ENCODE measurements at places on chromosomes 2 and 18.
A peak's percentile ranks its signal among the peaks of the same experiment; 100 is the strongest.

DNA sequence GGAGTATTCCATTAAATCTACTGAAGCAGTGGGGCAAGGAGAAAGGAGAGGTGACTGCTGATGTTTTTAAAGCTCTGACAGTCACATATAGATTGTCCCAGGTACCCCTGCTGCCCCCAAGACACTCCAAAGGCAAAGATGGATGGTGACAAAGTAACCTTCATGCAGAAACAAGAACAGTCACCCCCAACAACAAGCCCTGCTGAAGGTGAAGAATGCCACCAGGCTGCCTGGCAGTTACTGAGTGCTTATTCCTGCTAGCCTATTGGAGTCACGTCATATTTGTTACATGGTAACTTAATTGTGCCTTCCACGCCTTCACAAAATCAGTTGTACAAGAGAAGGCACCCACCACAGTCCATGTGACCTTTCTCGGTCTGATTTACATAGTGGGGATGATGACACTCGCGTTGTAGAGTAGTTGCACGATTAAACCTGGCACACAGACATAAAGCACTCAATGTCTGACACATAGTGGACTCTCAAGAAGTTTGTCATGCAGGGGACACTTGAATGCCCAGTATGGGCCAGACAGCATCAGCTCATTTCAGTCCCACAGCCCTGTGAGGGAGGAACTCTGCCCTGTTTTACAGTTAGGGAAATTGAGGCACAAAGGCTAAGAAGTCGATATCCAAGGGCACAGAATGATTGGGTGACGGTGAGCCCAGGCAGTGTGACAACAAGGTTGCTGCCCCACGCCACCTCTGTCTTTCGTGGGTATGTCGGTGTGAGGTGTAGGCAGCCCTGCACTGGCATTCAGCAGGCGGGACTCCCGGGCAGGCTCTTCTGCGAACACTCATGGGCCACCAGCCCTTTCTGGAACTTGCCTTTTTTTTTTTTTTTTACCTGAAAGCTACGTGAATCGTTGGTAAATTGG lies 62.7 kb downstream of the ZCCHC2 start:
- peak; percentile 75 for DNase-seq

GRCh38 chr2:205787761-205788160 lies 105.5 kb downstream of the NRP2 start:
- no peak for DNase-seq

DNA sequence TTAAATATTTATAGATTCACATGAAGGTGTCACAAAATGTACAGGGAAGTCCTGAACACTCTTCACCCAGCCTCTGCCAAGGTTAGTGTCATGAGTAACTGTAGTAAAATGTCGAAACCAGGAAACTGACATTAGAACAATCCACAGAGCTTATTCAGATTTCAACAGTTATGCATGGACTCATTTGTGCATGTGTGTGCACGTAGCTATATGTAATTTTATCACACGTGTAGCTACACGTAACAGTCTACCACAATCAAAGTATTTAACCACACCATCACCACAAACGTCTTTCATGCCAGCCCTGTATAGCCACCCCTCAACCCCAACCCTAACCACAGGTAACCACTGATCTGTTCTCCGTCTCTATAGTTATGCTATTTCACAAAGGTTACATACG lies 211.7 kb upstream of the REV1 start:
- DNase-seq, result no peak

- DNase-seq, result no peak
Measured at GRCh38 chr2:127410871-127411652, 7.2 kb upstream of the PROC start.

DNA sequence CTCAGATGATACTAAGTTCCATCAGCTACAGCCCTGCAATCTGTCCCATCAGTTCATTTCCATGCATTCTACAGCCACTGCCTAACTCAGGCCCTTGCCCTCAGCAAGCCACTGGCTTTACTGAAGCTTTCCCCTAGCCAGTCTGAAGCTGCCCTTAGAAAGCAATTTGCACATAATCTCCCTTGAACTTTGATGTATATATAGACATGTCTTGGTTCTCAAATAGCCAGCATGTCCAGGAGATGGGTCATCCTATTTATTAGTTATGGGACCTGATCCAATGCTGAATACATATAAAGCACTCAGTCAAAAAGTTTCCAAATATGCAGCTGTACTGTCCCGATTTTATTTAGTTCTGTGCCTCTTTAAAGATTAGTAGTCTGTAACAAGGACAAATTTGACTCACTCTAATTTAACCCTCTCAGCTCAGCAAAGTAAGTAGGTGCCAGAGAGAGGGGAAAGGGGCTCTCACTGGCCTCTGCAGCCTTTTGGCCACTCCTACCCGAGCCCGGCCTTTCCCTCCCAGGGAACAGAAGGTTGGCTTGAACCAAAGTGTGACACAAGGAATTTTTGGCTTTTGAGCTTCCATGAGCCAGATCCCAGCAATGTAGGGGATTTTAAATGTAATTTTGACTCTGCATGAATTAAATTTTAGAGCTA lies 70.7 kb downstream of the CCDC93 start:
- no peak for DNase-seq

- no peak for DNase-seq
Measured at GRCh38 chr18:38460657-38461056, 895.1 kb upstream of the CELF4 start.

DNA sequence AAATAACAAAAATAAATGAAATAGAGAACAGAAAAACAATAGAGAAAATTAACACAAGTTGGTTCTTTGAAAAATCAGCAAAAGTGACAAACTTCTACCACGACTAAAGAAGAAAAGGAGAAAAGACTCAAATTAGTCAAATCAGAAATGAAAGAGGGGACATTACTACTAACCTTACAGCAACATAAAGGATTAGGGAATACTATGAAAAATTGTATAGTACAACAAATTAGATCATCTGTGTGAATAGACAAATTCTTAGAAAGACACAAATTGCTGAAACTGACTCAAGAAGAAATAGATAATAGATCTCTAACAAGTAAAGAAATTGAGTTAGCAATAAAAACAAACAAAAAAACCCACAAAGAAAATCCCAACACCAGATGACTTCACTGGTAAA lies 48.5 kb upstream of the PGAP1 start:
- DNase-seq, result no peak

- no peak for DNase-seq
Measured at GRCh38 chr18:12840382-12840781, 43.7 kb downstream of the PTPN2 start.

GRCh38 chr2:137674991-137675390 lies 289.3 kb upstream of the HNMT start:
- DNase-seq, result no peak

GRCh38 chr2:141439524-141439923 lies 691.3 kb downstream of the LRP1B start:
- no peak for DNase-seq

GRCh38 chr2:86623043-86623493 lies 597 bp downstream of the RNF103 start:
- DNase-seq, result peak; percentile 77

- DNase-seq, result no peak
Measured at GRCh38 chr2:197431858-197432257, 3.0 kb downstream of the SF3B1 start.

GRCh38 chr2:181778621-181779201 lies 98.4 kb upstream of the NEUROD1 start:
- no peak for DNase-seq

DNA sequence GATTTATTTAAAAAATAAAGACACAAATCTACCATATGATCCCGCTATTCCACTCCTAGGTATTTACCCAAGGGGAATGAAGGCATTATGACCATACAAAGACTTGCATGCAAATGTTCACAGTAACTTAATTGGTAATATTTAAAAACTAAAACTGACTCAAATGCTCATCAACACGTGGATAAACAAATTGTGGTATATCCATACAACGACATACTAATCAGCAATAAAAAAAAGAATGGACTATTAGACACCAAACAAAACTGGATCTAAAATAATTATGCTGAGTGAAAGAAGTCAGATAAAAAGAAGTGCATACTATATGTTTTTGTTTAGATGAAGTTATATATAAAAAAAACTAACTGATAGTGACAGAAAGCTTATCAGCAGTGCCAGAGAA lies 428.3 kb downstream of the ZEB2 start:
- DNase-seq, result no peak

DNA sequence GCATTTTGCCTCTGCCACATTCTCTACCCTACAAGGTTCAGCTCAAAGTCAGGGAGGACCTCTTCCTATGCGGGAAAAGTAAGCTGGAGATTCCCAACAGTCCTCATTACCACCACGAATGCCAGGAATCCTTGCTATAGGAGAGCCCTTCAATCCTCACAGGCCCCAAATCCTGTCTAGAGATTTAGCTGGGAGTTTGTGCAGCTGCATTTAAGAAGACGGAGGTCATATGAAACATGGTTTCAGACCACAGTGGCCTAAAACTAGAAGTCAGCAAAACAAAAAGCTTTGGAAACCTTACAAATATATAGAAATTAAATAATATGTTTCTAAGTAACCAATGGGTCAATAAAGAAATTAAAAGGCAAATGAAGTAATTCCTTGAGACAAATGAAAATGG lies 415.3 kb upstream of the SETBP1 start:
- no peak for DNase-seq

DNA sequence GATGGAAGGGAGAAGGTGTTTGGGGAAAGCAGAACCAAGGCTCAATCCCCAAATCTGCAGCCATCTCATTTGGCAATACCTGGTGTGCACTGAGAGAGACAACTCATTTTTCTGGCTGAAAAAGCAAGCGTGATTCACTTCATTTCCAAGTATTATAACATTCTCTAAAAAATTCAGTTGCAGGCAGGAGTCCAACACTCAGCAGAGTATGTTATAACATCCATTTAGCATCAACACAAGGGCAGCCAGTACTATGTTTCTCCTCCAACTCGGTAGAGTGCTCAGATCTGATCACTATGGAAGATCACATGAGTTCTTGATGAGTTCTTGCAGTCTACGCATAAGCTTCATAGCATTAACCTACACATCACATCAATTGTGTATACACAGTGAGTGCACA lies 99.4 kb upstream of the PID1 start:
- no peak for DNase-seq

DNA sequence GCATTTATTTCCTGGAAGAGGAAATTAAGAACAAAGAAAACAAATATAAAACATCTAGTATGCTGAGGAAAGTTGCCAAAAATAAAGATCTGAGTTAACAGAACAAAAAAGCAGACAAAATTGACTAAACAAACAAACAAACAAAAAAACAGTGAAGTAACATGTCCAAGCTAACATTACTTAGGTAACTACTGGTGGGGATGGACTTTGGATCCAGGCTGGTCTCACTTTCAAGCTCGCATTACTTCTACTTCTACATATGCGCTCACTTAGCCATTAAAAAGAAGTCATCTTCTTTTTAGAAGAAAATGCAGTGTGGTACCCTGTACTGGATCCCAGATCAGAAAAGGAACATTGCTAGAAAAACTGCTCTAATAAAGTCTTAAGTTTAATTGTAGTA lies 358.9 kb downstream of the NCKAP5 start:
- DNase-seq, result no peak

DNA sequence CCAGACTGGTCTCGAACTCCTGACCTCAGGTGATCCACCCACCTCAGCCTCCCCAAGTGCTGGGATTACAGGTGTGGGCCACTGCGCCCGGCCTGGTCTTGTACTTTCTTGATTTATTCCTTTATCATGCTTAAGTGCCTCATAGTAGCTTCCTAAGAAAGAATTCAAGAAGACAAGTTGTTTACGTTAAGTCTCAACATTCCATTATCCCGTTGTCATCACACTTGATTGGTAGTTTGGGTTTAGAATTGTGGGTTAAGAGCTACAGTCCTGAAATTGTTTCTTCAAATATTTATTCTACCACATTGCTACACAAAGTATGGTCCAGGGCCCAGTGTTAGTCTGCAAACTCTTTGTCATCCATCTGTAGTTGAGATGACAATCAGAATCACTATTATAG lies 194.0 kb downstream of the VWC2L start:
- no peak for DNase-seq

- DNase-seq, result no peak
Measured at GRCh38 chr18:55334875-55335274, 253.1 kb downstream of the TCF4 start.

GRCh38 chr2:117127680-117128079 lies 686.8 kb upstream of the DDX18 start:
- DNase-seq, result no peak

DNA sequence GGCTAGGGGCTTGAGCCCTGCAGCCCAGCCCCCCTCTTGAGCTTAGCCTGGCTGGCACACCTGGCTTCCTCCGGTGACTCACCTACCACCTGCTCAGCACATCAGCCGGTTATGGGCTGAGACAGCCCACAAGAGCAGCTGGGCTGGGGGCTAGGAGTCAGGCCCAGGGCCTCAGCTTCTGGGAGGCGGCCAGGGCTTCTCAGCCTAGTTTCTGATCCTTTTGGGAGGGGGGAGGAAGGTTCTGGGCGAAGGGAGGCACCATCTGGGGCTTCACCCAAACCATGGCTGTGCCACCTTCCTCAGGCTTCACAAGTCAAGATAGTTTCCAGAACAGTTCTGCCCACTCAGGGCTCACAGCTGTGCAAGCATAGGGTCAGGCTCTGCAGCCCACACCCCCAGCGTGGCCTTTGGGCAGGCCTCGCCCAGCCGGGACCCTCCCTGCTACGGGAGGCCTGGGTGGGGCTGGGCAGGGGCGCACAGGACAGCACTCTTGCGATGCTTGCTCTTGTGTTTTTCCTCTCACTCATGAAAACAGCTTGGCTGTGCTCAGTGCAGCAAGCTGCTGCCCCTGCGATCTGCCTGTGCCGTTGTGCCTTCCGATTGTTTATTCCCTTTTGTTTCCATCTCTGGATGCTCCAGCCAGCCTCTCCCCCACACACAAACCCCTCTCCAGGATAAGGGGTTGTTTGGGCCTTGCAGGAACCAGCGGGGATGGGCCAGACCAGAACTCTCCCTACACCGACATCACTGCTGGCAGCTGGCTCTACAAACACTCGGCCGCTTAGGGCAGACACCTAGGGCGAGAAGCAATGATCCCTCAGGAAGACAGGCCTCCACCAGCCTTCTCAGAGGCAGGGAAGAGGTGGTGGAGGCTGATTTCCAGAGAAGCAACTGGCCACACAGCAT lies 26.1 kb upstream of the SEMA4C start:
- no peak for DNase-seq

GRCh38 chr2:27709960-27710575 lies 46.4 kb downstream of the SLC4A1AP start:
- DNase-seq, result no peak

DNA sequence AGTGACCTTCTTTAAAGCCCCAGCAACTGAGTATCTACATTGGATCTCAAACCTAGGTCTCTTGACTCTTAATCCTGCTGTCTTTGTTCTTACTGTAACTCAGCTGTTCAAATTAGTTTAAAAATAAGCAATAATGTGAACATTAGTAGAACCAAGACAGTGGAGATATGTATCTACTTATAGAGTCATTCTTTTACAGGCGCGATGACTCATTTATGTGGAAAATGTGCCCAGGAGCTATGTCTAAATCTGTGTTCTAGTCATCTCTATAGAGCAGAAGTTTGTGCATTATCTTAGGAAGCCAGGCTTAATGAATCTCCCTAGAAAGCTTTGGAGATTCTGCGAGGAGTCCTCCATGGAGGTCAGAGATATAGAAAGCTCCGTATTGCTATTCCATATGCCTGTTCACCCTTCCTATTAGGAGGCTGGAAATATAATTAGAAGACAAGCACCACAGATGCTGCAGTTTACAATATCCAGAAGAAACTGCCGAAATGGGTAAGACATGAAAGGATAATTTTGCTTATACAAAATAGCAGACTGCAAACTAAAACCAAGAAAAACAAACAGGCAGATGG lies 211.6 kb downstream of the TRIB2 start:
- no peak for DNase-seq

GRCh38 chr2:10348891-10349290 lies 46.2 kb downstream of the HPCAL1 start:
- no peak for DNase-seq
